ENCODE measurements at places on chromosomes 4 and X.

DNA sequence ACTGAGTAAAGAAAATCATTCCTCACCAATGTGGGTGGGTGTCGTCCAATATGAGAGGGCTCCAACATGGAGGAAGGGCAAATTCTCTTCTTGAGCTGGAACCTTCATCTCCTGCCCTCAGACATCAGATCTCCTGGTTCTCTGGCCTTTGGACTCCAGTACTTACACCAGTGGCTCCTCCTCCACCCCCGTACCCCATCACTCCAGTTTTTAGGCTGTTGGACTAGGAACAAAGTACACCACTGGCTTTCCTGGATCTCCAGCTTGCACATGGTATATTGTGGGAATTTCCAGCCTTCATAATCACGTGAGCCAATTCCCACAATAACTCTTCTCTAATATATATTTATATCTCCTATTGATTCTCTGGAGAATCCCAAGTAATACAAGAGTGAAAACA lies 196.9 kb downstream of the PDHA2 start:
- DNase-seq = no peak

- no peak for DNase-seq
Measured at GRCh38 chr4:99205153-99205979, 13.7 kb downstream of the ADH6 start.

DNA sequence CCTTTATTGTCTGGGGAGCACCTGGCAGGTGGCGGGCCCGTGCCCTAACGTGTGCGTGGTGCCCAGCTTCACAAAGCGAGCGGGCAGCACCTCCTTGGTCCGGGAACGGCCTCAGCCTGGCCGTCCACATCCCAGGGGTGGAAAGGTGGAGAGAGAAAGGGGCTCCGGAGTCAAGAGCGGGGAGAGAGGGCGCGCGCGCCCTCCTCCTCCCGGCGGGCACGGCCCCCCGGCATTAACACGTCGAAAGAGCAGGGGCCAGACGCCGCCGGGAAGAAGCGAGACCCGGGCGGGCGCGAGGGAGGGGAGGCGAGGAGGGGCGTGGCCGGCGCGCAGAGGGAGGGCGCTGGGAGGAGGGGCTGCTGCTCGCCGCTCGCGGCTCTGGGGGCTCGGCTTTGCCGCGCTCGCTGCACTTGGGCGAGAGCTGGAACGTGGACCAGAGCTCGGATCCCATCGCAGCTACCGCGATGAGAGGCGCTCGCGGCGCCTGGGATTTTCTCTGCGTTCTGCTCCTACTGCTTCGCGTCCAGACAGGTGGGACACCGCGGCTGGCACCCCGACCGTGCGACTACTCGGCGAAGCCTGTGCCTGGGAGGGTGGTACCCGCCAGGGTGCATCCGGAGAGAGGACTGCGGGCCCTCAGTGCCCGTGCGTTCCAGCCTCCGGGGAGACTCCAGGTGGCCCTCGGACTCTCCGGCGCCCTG lies at the start of gene KIT:
TSS of gene KIT (plus strand) at position 407 of the 701 bp plus-strand sequence. CDS start at position 465, 58 bp downstream.
- DNase-seq = no peak

DNA sequence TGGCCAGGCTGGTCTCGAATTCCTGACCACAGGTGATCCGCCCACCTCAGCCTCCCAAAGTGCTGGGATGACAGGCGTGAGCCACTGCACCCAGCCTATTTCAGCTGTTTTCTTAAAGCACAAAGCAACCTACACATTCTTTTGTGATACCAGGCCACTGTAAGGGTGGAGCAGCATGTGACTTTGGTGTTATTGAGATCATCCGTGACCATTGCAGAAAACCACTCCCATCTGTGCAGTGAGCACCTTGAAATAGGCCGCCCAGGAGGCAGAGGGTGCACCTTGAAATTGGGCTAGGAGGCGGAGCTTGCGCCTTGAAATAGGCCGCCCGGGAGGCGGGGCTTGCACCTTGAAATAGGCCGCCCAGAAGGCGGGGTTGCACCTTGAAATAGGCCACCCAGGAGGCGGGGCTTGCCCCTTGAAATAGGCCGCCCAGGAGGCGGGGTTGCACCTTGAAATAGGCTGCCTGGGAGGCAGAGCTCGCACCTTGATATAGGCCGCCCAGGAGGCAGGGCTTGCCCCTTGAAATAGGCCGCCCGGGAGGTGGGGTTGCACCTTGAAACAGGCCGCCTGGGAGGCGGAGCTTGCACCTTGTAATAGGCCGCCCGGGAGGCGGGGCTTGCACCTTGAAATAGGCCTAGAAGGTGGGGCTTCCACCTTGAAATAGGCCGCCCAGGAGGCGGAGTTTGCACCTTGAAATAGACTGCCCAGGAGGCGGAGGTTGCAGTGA lies 9.0 kb upstream of the SLC25A6 start:
- DNase-seq = no peak

GRCh38 chr4:177301126-177301639 lies 8.5 kb upstream of the NEIL3 start:
- no peak for DNase-seq

DNA sequence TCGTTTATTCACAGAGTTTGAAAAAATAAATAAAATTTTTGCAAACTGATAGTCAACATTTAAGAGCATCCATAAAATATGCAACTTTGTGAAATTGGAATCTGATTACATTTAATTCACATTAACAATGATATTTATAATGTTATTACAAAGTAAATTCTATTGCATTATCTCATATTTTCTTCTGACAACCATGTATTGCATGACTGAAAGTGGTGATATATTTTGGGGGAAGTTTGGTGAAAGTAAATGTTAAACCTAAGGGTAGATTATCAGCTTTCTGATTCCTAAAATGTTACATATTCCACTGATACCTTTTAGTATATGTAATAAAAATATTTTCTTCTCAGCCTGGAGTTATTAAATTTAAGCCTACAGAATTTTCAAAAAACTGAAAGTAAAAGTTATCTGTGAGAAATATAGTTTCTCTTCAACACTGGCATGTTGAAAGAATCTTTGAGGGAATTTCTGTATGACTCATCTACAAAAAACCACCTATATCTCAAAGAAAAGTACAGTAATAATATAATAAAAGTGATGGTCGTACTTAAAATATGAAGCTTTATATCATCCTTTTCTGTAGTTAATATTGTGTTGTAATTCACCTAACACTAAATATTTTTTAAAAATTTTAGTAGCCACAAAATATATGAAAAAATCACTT lies 1179.6 kb upstream of the PCDH7 start:
- DNase-seq = no peak

- no peak for DNase-seq
Measured at GRCh38 chr4:151013944-151014343, 1.1 kb downstream of the LRBA start.

- no peak for DNase-seq
Measured at GRCh38 chrX:29295987-29296680, 708.9 kb downstream of the IL1RAPL1 start.

- DNase-seq = no peak
Measured at GRCh38 chr4:128862608-128863311, 53.3 kb downstream of the JADE1 start.

DNA sequence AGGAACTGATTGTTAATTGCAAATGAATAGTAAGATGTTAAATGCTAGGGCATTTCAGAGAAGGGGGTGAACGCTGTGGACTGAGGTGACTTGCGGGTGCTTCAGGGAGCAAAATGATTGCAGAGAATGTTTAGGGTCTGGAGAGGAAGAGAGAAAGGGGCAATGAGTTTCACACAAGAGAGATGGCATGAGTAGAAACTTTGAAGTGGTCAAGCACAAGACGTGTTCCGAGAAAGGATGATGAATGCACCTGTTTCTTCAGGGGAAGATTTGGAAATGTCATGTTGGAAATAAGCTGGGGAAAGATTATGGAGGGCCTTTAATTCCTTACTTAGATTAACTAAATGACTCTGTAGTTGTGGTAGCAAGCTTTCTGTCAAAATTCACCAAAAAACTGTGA lies 43.4 kb downstream of the DTHD1 start:
- no peak for DNase-seq

DNA sequence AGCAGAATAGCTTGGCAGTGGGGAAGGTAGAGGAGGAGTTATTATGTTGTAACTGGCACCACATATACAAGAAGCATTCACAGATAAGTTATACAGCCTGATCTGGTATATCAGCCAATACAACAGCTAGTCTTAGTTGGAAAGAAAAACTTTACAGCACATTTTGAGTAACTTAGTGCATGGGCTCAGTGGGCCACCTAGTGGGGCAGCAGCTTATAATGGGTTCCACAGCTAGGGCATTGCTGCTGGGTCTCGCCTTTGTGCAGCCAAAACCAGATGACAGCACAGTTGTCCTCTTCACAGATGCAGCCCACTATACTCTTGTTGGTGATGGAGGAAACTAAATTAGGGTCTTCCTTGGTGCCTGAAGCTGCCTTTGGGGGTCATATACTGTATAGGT lies 448.1 kb upstream of the RASGEF1B start:
- no peak for DNase-seq

DNA sequence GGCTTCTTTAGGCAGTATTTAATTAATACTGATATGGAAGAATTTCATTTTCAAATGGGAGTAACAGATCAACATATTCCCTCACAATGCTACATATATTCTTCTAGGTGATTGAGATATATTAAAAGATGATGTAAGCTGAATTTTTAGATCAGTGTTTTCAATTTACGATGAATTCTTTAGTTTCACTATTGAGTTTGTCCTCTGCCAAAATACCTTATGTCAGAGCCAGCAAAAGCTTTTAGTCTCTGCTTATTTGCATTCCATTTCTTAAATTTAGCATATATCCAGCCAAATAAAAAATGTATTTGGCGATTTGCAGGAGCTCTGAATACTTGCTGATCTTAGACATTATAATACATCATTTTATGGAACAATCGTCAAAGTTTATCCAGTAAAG lies 144.3 kb downstream of the MOSPD2 start:
- DNase-seq = no peak

- DNase-seq = no peak
Measured at GRCh38 chrX:40933132-40933705, 152.0 kb upstream of the USP9X start.

- no peak for DNase-seq
Measured at GRCh38 chrX:74670028-74670427, 55.6 kb upstream of the RLIM start.

- DNase-seq = no peak
Measured at GRCh38 chr4:141900856-141901255, 264.5 kb downstream of the IL15 start.

- no peak for DNase-seq
Measured at GRCh38 chr4:37983951-37984350, 23.8 kb downstream of the PTTG2 start.

DNA sequence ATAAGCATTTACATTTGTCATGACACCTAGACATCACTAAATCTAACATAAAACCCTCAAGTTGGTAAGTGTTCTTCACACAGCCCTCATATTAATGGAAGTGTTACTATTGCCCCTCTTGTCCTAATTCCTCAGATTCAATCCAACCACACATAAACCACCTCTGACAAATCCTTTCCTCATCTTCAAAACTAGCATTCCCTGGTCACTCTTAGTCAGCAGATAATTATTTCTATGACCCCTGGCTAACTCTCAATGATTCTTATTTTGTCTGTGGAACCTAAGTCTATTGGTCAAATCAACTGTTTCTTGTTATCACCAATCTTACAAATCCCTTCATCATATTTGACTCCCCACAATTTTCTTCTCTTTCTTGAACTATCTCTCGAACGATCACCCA lies 168.6 kb downstream of the PPP3CA start:
- no peak for DNase-seq
